Activated gamma-delta T cell treated with Interleukin-2 at 50 U/mL for 16 hours (primary cell): ENCODE measurements at places on chromosomes 6 and 20.

- DNase-seq = no peak
Observed at GRCh38 chr6:143740213-143740612, 62.4 kb downstream of the PHACTR2 start.

DNA sequence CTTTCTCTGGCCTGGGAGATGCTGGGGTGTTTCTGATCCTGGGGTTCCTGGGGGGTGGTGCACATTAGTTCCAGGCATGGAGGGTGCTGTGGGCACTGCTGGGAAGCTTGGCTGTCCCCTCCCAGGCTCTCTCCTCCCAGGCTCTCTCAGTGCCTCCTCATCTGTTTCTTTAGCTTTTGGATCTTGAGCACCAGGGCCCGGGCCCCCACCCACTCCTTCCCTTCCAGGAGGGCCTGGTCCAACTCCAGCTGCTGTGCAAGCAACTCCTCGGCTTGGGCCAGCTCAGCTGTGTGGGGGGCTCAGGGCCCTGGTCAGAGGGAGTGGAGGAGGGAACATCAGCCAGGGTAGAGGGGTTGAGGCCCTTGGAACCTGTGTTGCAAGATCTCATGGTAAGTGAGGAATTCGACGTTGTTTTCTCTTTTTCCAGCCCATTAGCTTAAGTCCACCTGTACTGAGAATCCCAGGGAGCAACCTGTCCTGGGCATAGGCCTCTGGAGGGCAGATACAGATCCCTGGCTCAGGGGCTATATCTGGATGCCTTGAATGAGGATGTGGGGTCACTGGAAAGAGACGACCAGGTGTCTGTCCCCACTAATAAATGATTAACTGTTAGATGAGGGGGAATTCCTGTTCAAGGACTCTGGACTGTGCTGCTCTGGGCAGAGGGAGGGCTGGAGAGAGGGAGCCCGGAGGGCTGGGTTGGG, 34.5 kb upstream of the HLA-A start:
- no peak for DNase-seq

GRCh38 chr6:14008809-14009208, 84.1 kb downstream of the RNF182 start:
- DNase-seq = no peak

DNA sequence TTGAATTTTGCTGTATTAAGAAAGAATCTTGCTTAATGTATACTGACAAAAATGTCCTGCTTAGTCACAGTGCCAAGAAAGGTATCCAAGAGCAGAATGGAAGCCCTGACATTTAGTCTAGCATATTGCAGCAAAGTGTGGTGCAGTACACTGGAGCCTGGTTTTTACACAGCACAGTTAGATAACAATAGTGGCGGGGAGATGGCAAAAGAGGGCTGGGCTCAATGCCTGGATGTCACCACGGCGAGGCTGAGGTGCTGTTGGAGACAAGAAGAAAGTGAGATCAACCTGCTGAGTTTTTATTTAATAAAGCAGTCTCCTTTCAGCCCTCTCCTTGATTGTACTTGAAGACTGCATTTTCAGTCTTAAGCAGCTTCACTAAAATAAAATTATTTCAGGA, 426.0 kb downstream of the LMBRD1 start:
- DNase-seq = no peak

DNA sequence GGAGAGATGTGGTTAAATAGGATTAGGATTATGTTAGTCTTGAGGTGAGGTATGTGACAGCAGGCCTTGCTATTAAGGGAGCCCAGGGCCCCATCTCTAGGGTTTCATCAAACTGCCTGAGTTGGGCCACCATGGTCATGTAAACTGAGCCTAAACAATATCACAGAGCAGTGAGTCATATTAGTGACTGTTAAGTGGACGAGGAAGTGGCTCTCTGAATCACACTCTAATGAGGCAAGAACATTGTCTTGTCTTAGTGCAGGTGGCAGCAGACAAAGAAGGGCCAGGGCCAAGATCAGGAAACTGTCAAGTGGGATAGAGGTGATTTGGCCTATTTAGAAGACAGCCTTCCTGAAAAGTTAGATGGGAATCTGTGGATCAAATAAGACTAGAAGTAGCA, 23.1 kb downstream of the ENPP3 start:
- no peak for DNase-seq

DNA sequence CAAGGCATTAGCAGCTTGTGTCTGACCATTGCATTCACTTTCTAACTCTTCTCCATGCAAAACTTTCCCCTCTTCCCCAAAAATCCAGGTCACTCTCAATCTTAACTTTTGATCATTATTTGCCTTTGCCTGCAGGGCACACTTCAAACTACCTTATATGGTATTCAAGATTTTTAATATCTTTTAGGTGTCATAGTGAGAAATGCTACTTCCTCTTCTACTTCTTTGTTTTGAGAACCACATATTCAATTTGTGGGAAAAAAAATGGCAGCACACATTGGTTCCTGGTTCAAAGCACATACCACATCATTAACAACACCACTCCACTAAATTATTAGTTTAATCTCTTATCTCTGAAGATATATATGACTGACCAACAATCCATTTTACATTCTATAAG, 1267.0 kb upstream of the CITED2 start:
- no peak for DNase-seq
